ENCODE measurements at places on chromosomes 2 and 18.
A peak's percentile ranks its signal among the peaks of the same experiment; 100 is the strongest.

DNA sequence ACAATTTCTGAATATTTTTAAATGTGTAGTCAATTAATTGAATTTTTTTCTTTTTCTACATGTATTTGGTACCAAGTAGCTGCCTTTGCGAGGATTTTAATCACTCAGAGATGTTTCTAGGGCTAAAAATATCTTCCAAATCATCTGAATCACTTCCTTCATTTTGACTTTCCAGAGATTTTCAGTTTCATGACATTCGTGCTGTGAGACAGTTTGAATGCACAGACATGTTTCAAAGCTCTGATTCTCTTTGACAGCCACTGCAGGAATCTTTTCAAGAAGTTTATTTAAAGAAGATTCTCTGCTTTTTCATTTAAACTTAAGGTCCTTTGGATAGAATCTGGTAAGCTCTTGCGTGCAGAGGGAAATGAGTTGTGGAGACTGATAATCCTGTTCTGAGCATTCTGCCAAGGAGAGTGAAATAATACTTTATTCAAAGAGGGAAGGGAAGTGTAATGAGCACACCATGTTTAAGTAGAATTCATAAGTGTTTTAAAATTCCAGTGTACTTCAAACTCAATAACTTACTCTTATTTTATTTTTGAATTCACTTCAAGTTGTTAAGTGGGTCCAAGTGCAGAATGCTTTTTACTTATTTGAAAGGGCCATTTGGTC, 9.7 kb downstream of the CYBRD1 start:
- H3K27me3 ChIP-seq: peaks cover 16% of the 10 kb centered on the region
- no peaks in the 10 kb centered on the region for H3K4me1 ChIP-seq
- no peak overlapping the region for H3K4me3 ChIP-seq
- no peaks in the 10 kb centered on the region for H3K36me3 ChIP-seq
- no peak overlapping the region for H3K27ac ChIP-seq
- no peak for DNase-seq

GRCh38 chr2:215002500-215002899, 135.9 kb downstream of the ABCA12 start:
- peaks cover 5% of the 10 kb centered on the region for H3K27me3 ChIP-seq
- DNase-seq: peak; percentile 10
- no peak overlapping the region for H3K4me3 ChIP-seq
- no peaks in the 10 kb centered on the region for H3K36me3 ChIP-seq

DNA sequence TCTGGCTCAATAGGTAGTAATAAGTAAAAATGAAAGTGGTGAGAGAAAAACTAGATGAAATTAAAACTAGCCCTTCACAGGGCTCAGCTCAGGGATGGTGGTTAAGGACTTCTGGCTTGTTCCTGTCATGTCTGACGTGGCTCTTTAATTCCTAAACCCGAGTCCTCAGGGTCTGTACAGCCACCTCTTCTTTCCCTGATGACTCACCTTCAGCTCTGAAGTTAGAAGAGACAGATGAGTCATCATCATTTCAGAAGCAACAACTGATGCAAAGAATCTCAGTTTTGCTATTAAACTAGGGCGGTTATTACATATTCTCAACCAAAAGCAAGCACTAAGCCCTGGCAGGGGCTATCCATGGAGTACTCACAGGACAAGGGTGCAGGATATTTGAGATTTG, 24.0 kb upstream of the ITGB6 start:
- H3K27ac ChIP-seq: peak overlapping the region; percentile 75
- H3K4me3 ChIP-seq: no peak overlapping the region
- H3K27me3 ChIP-seq: peaks cover 14% of the 10 kb centered on the region
- peaks cover 56% of the 10 kb centered on the region for H3K4me1 ChIP-seq
- peak; percentile 56 for DNase-seq

- peaks cover 61% of the 10 kb centered on the region for H3K4me1 ChIP-seq
- peak; percentile 41 for DNase-seq
These were observed 258.9 kb upstream of the CXCR4 start for GRCh38 chr2:136376798-136377211.

GRCh38 chr2:239944694-239945551, 80.2 kb downstream of the NDUFA10 start:
- H3K4me3 ChIP-seq: peak overlapping the region; percentile 34
- peaks cover 10% of the 10 kb centered on the region for H3K4me1 ChIP-seq
- no peaks in the 10 kb centered on the region for H3K36me3 ChIP-seq
- peak overlapping the region; percentile 69 for H3K27ac ChIP-seq
- peak; percentile 62 for DNase-seq

DNA sequence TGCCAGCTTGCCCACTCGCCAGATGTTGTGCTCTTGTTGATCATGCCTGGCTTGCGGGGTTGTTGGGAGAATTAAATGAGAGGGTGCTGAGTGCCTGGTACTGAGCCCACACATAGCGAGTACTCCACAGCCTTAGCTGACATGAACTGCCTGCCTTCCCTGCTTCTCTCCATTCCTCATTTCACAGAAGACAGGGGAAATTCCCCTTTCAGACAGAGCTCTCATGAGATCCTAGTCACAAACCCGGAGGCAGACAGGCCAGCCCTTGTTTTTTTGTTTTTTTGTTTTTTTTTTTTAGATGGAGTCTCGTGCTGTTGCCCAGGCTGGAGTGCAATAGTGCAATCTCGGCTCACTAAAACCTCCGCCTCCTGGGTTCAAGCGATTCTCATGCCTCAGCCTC, 17.1 kb upstream of the DNMT3A start:
- DNase-seq: no peak
- no peaks in the 10 kb centered on the region for H3K36me3 ChIP-seq
- no peak overlapping the region for H3K4me3 ChIP-seq
- no peaks in the 10 kb centered on the region for H3K27me3 ChIP-seq
- no peak overlapping the region for H3K27ac ChIP-seq

GRCh38 chr2:134360745-134361487, 107.0 kb downstream of the MGAT5 start:
- H3K4me3 ChIP-seq: no peak overlapping the region
- peaks cover 10% of the 10 kb centered on the region for H3K4me1 ChIP-seq

DNA sequence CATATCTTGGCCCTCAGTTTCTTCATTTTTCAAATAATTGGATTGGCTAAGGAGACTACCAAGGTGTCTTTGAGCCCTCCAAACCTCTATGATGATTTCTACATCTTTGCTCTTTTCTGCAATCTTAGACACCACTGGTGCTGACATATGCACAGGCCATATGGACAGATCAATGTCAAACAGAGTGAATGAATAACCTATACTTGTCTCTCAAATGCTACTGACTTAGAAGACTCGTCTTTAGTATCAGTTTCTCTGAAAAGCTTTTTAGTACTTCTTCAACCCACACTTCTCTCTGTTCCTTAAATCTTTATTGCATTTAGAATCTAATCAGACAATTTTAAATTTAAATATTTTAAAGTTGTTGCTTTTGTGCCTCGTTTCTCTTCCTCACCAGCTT, 258.2 kb downstream of the LTBP1 start:
- no peak overlapping the region for H3K27ac ChIP-seq
- H3K4me1 ChIP-seq: no peaks in the 10 kb centered on the region
- no peak overlapping the region for H3K4me3 ChIP-seq
- no peaks in the 10 kb centered on the region for H3K36me3 ChIP-seq
- no peak for DNase-seq

GRCh38 chr18:2442006-2442405, 129.3 kb downstream of the METTL4 start:
- no peak overlapping the region for H3K4me3 ChIP-seq
- H3K4me1 ChIP-seq: no peaks in the 10 kb centered on the region

DNA sequence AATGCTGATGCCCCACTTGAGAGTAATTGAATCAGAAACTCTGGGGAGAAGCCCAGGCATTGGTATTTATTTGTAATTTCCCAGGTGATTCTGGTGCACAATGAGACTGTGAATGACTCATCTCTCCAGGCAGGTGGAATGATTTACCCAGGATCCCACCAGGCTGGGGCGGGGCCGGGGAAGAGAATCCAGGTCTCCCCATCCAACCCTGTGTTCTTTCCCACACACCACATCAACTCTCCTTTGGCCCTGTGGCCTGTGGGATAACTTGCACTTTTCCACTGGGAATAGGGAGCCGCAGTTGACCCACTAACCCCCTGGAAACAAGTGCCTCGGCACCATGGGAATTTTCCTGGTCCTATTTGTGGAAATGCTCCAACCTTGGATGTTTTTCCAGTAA, 409.8 kb downstream of the ZNF521 start:
- no peaks in the 10 kb centered on the region for H3K4me1 ChIP-seq
- H3K4me3 ChIP-seq: no peak overlapping the region
- no peak for DNase-seq
- H3K27me3 ChIP-seq: no peaks in the 10 kb centered on the region
- H3K36me3 ChIP-seq: no peaks in the 10 kb centered on the region
- H3K27ac ChIP-seq: no peak overlapping the region

GRCh38 chr2:102012061-102012614, 20.4 kb downstream of the IL1R2 start:
- no peaks in the 10 kb centered on the region for H3K27me3 ChIP-seq
- H3K27ac ChIP-seq: peak overlapping the region; percentile 61
- H3K4me1 ChIP-seq: peaks cover 49% of the 10 kb centered on the region
- DNase-seq: no peak
- no peak overlapping the region for H3K4me3 ChIP-seq
- peaks cover 40% of the 10 kb centered on the region for H3K36me3 ChIP-seq

DNA sequence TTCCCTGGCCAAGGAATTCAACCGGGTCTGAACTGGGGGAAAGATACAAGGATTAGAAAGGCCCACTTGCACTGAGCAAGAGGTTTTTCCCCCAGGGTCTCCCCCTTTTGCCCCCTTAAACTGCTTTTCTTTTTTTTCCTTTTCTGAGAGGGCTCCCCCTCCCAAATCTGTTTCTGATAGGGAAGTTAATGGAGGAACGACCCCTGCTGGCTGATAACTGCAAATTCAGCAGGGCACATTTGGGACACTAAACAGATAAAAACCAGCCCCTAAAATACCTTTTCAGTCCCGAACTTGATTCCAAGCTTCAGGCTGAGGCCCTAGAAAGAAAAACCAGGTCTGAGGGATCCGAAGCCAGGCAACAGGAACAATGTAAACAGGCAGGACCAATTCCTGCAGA, 1012.4 kb upstream of the CRIM1 start:
- no peaks in the 10 kb centered on the region for H3K36me3 ChIP-seq
- H3K27ac ChIP-seq: no peak overlapping the region
- H3K27me3 ChIP-seq: no peaks in the 10 kb centered on the region
- no peaks in the 10 kb centered on the region for H3K4me1 ChIP-seq
- no peak overlapping the region for H3K4me3 ChIP-seq

- H3K36me3 ChIP-seq: peaks cover 2% of the 10 kb centered on the region
- DNase-seq: peak; percentile 20
- H3K27ac ChIP-seq: no peak overlapping the region
- H3K27me3 ChIP-seq: peaks cover 49% of the 10 kb centered on the region
- peak overlapping the region; percentile 35 for H3K4me3 ChIP-seq
These were observed 191.9 kb upstream of the TCF4 start for GRCh38 chr18:55779691-55780585.

DNA sequence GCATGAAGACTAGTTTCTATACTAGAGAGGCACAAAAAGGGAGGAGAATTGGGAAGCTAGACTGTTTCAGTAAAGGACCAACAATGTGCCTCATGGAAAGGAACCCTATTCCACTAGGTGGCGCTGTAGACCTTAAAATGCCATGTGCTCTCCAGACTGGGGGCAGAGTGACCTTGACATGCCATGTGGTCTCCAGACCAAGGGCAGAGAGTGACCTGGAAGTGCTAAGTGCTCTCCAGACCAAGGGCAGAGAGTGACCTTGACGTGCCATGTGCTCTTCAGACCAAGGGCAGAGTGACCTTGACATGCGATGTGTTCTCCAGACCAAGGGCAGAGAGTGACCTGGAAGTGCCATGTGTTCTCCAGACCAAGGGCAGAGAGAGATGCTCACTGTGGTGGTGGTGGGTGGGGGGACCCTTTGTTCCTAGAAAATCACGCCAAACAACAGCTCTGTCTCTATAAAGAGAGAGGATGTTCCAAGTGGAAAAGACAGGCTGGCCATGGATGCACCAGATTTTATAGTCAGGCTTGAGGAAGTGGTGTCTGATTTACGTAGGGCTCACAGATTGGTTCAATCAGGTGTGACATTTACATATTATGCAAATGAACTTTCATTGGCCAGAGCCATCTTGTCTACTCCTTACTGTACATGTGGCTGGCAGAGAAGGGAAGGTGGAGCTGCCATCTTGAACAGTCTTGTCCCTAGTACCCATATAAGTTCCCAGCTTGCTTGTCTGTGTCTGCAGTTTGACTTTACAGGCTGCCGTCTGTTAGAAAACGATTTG, 344.0 kb upstream of the DDX18 start:
- no peaks in the 10 kb centered on the region for H3K36me3 ChIP-seq
- H3K27ac ChIP-seq: no peak overlapping the region
- no peaks in the 10 kb centered on the region for H3K27me3 ChIP-seq
- H3K4me1 ChIP-seq: no peaks in the 10 kb centered on the region

- H3K4me1 ChIP-seq: peaks cover 23% of the 10 kb centered on the region
- H3K36me3 ChIP-seq: no peaks in the 10 kb centered on the region
- DNase-seq: peak; percentile 66
- H3K4me3 ChIP-seq: peak within 1 kb of the TSS; percentile 76
These were observed at the start of gene IGFBP2 for GRCh38 chr2:216632952-216633615. Gene IGFBP2 (plus strand): TSS chr2:216633420. CDS start chr2:216633524, 104 bp downstream.

GRCh38 chr2:85769236-85769982, 15.6 kb downstream of the ATOH8 start:
- DNase-seq: no peak
- H3K36me3 ChIP-seq: no peaks in the 10 kb centered on the region
- H3K27ac ChIP-seq: no peak overlapping the region
- H3K27me3 ChIP-seq: peaks cover 37% of the 10 kb centered on the region
- no peak overlapping the region for H3K4me3 ChIP-seq
- H3K4me1 ChIP-seq: no peaks in the 10 kb centered on the region

DNA sequence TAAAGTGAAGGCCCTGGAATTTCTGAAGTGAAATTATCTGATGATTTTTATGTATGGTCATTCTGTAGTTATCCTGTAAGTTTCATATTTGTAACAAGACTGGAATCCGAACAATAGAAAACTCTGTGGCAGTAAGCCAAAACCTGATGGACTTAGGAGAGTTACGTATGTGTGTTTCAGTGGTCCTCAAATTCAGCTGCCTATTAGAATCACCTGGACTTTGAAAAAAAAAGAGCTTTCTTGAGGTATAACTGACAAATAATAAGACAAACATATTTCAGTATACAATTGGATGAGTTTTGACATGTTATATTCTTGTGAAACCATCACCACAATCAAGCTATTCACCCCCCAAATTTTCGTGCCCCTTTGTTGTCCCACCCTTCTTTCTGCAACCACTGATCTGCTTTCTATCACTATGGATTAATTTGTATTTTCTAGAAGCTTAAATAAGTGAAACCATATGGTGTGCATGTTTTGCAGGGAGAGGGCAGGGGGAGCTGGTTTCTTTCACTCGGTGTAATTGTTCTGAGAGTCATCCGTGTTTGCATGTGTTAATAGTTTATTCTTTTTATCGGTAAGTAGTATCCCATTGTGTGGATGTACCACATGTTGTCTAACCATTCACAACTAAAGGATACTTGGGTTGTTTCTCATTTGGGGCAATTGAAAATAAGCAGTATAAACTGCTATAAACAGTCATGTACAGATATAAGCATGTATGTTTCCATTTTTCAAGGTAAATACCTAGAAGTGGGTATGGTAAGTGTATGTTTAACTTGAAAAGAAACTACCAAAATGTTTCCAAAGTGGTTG, 50.2 kb upstream of the EML4 start:
- no peaks in the 10 kb centered on the region for H3K27me3 ChIP-seq
- peak overlapping the region; percentile 4 for H3K27ac ChIP-seq
- no peak overlapping the region for H3K4me3 ChIP-seq
- peaks cover 40% of the 10 kb centered on the region for H3K4me1 ChIP-seq
- H3K36me3 ChIP-seq: no peaks in the 10 kb centered on the region
- no peak for DNase-seq

Data from activated CD4-positive, alpha-beta T cell treated with anti-CD3 and anti-CD28 coated beads for 36 hours (primary cell).